ENCODE measurements at places on chromosomes 3 and 15.

DNA sequence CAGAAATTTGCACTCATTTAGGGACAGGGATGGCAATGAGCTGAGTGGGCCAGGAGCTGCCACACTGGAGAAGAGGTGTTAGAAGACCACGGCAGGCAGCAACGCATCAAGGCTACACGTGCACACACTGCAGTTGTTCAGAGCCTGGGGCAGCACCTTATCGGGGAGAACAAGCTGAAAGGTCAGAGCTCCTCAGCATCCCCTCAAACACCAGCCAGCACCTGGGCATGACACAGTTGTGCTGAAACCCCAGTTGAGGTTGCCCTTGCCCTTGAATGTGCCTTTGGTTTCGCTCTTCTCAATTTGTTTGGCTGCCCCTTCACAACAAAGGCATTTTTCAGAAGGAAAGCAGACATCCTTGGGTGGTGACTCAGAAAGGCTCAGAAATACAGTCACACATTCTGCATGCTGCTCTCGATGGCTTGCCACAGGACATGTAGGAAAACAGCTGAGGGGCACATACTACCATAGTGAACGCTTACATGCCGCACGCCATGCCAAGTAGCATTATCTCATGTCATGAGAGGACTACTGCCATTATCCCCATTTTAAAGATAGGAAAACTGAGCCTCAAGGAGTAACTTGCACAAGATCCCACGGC, 57.6 kb downstream of the ST8SIA2 start:
- DNase-seq = no peak

- DNase-seq = no peak
These were observed 52.9 kb downstream of the EIF4E3 start for GRCh38 chr3:71672340-71672739.

DNA sequence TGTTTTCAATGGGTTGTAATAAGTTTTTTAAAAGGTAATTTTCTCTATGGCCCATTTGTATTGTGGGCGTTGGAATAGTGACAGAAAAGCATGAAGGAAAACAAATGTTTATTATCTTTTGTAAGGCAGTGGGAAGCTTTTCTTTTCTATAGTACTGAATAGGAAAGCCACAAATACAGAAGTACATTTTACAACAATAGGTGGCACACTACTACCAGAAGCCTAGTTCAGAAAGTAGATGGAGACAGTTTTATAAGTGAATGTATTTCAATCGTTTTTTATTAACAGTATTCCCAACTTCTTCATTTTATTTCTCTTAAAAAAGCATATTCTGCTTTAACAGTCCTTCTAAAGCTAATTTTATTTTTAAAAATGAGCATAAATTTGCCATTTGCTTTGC, 296.7 kb downstream of the PTPRG start:
- DNase-seq = no peak

DNA sequence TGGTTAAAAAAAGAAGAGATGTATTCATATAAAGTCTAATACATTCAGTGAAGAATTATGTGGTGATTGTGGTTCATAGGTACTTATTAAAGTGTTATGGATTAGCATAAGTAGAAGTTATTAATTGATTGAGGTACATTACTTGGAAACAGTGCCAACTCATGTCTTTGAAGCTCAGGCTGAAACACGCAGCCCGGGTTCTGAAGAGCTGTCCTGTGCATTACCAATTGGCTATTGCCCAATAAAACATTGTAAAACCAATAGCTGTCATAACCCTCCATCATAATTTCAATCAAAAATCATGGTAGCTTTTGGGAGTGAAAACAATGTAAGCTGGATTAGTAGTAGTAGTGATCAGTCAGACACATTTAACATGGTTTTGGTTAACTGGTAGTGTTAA, 560.1 kb downstream of the MCTP2 start:
- no peak for DNase-seq

- DNase-seq = no peak
These were observed 421.6 kb upstream of the CBLB start for GRCh38 chr3:106290304-106290997.

GRCh38 chr3:190790185-190790584, 72.3 kb downstream of the GMNC start:
- no peak for DNase-seq

DNA sequence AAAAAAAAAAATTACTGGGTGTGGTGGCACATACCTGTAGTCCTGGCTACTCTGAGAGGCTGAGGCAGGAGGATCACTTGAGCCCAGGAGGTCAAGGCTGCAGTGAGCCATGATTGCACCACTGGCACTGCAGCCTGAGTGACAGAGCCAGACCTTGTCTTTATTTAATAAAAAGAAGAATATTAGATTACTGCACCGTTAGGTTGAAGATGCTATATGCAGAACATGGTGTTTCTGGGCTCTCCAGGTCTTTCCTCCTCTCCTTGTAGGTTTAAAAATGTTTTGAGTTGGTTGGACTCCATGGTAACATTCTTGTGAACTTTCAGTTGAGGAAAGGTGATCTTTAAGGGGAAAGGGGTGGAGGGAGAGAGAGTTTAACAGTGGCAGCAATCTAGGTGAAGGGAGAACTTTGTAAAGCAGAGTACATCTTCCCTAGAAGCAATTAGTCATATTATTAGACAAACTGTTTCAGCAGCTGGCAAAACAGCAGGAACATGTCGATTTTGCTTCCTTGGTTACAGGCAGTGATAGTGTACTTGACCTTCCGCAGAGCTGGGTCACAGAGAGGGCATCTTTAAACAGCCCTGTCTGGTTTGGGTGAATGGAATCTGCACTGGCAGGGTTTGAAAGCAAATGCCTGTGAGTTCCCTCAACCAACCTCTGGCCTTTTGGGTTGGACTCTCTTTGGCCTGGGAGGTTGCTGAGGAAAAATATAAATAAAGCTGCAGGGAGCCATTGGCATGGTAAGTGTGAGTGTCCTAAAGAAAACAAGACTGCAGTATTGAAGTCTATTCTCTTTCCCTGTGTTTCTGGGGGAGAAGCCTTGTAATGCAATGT, 42.8 kb downstream of the NR2C2 start:
- no peak for DNase-seq

GRCh38 chr3:179544981-179545645, 17.6 kb upstream of the ACTL6A start:
- peak; percentile 31 for DNase-seq

DNA sequence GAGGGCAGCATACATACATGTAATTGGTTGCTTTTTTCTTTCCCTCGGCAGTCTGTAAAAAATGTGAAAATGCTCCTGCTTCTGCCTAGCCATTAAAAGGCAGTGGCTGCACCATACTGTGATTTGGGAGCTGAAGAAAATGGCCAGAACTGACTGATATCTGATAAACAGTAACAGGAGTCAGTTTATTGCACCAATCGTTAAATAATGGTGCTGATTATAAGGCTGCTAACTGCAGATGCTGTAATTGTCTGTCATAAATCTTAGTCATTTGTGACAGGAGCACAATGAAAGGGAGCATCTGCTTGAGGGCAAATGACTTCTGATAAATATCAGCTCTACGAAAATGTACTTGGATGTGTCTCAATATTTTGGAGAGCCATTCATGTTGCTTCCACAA, 263.1 kb upstream of the DNAJC19 start:
- DNase-seq = no peak

- DNase-seq = no peak
These were observed 335.1 kb upstream of the CNTN6 start for GRCh38 chr3:757711-758110.

GRCh38 chr3:96182756-96183155, 631.6 kb upstream of the EPHA6 start:
- DNase-seq = no peak

- peak; percentile 54 for DNase-seq
These were observed 808 bp downstream of the BCL6 start for GRCh38 chr3:187744169-187745151.

DNA sequence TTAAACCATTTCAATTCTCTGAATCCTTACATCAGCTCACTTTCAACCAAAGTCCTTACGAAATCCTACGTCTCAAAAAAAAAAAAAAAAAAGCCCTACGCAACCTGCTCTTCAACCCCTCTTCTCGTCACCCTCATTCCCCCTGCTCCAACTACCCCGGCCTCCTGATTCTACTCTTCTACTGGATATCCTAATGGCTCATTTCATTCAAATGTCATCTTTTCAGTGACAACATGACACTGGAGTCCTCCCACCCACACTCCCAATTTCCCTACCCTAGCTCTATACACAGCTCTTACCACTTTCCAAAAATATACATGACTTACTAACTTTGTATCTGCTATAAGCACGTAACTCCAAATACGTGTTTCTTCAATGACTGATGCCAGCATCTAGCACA, 11.5 kb downstream of the UBP1 start:
- DNase-seq = peak; percentile 83

DNA sequence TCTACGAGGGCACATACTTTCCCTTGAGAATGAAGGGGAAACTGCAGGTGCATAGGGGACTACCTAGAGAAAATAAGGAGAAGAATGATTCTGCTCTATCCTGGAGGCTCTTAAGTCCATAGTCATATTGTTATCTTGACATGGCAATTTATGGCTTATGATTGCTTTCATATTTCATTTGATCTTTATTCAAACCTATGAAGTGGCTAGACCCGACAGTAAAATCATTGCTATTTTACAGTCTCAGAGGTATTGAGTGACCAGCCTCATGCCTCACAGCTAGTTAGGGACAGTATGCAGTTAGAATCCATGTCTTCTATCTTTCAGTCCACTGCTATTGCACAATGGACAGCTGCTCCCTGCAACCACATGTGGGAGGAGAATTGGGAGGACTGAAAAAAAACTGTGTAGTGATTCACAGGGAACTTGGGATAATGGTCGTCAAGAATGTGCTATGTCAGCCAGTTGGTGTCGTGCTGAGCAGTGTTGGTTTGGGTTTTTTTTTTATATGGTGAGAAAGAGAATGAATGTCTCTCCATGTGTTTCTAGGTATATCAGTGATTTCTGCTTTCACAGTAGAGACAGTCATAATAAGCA, 63.2 kb upstream of the SPPL2A start:
- peak; percentile 84 for DNase-seq

DNA sequence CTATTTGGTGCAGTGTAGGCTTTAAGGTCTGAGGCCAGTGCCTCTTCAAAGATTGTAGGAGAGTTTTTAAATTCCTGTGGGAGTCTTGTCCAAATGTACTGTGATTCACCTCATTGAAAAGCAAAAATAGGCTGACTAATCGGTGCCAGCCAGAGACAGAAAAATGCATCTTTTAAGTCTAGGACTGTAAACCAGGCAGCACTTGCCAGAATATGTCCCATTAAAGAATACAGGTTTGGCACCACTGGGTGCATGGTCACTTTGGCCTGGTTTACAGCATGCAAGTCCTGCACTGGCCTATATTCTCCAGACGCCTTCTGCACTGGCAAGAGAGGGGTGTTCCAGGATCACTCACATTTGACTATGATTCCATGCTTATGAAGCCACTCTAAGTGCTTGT, 20.3 kb upstream of the NOX5 start:
- DNase-seq = no peak

DNA sequence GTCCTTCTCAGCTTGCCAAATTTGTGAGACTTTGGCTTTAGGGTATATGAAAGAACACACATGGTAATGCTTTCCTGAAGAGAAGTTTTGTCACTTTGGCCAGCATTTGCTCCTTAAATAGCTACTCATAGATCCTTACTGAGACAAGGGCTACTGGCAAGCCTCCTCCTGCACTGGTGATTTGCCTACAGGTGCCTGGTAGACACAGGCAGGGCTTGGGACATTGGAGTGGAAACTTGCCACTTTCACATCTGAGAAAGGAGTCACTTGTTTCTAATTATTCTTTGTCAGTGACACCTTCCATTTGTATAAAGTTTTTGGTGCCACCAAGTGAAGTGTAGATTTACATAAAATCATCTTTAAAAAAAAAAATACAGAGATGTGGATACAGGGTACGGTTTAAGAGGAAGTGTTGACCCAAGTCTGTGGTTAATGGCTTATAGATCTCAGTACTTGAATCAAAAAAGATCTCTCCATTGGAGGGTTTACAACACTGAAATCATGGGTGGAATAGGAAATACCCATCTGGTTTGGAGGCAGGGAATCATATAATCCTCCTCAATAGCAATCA, 132.8 kb upstream of the GADL1 start:
- no peak for DNase-seq

GRCh38 chr3:178297740-178298139, 238.5 kb upstream of the KCNMB2 start:
- DNase-seq = no peak

GRCh38 chr3:73601011-73601410, 23.7 kb downstream of the PDZRN3 start:
- DNase-seq = no peak

DNA sequence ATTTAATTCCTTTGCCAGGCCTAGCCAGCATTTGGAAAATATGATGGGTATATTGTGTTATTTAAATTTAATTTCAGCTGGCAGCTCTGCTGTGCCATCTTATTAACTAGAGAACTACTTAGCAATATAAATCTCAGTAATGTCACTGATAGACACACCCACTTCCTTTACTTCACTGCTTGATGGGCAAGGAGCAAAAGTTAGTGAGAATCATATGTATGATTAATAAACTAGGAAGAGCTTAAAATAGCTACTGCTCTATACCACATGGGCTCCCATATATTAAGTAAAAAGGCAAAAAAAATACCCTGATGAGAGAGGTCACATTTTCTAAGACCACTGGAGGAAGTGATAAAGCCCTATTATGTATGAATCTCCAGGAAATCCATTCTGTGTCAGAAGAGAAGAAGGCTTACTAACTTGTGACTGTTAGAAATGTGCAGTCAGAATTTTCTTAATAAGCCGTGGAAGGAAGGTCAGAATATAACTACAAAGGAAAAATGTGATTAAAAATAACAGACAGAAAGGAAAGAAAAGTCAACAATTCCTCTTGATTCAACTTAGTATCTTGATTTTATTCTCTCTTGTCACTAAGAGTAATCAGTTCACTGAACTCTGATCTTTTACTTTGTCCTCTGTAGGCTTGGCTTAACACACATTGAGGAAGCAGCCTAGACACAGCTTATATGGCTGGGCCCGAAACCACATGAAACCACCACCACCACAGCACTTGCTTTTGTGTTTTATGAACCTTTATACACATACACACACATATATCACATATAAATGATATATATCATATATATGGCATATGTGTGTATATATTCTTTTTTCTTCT, 1233.9 kb upstream of the ALCAM start:
- no peak for DNase-seq

DNA sequence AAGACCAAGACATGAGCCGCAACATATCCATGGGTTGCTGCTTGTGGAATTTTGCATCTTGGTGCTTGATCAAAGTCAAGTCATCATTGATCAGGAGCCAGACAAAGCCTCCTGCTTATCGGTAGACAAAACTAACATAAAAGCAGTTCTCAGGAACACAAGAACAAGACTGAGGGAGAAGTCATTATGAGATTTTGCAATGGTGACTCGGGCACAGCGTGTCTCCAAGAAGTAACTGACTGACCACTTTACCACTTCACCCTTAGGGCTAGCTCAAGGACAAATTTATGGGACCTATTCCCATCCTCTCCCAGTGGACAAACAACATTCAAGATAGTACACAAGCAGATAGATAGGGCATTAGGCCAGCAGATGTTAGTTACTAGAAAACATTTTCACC, 68.1 kb upstream of the LIMD1 start:
- DNase-seq = no peak

All from suppressor macrophage treated with lipopolysaccharide for 1 hour (primary cell).